CD4-positive, alpha-beta T cell treated with Interleukin-1 beta for 1 hour (primary cell): ENCODE measurements at places on chromosomes 11 and 22.

GRCh38 chr11:64861227-64861975 lies 16.9 kb upstream of the CDC42BPG start:
- DNase-seq, result no peak

- DNase-seq, result no peak
These were observed 115.0 kb downstream of the GGTLC2 start for GRCh38 chr22:22759371-22759770.

- no peak for DNase-seq
These were observed 144.0 kb downstream of the CRYBB2 start for GRCh38 chr22:25363474-25363873.

DNA sequence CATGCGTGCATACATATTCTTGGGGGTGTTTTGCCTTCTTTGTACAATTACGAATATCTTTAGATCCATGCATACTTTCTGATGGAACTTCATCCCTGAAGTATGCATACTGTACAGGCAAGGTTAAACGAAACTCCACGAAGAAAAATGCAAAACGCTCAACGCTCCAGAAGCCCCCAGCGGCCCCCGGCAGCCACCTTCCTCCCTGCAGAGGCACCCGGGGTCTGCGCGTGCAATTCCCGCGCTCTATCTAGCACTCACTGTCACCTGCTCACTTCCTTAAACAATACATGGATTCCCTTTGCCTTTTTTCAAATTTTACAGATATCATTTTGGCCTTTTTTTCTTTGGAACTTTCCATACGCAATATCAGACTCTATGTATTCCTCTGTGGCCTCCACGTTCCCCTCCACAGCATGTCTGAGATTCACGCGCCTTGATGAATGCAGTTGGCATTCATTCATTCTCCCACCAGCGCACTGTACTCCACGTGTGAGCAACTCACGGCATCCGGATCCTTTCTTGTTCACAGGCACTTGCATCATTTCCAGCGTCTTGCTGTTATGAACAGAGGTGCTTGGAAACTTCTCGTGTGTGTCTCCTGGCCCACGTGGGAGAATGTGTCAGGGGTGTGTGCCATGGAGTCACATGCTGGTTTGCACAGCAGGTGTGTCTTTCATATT lies 214.3 kb downstream of the CTTN start:
- DNase-seq, result no peak

GRCh38 chr22:25714739-25715138 lies 27.2 kb upstream of the MYO18B start:
- DNase-seq, result no peak
